Activated T-cell treated with anti-CD3 and anti-CD28 coated beads, Interleukin-2, amount 50 U/mL, for 72 hours (primary cell): ENCODE measurements at places on chromosomes 7 and 10. TPM values are rescaled to one million over a fixed set of nuclear protein-coding genes. Genes with fewer than 3 reads are reported as not detected.

Gene FAM25G
- total RNA-seq = not detected

- H3K27me3 ChIP-seq = no peaks in the 10 kb centered on the region
- H3K36me3 ChIP-seq = peaks cover 41% of the 10 kb centered on the region
- H3K27ac ChIP-seq = no peak overlapping the region
- no peak overlapping the region for H3K4me3 ChIP-seq
- DNase-seq = no peak
Observed at GRCh38 chr7:55387062-55387965, 22.2 kb downstream of the LANCL2 start.

- H3K27ac ChIP-seq = no peak overlapping the region
- H3K36me3 ChIP-seq = no peaks in the 10 kb centered on the region
- no peak for DNase-seq
- no peak overlapping the region for H3K4me3 ChIP-seq
- no peaks in the 10 kb centered on the region for H3K4me1 ChIP-seq
Observed at GRCh38 chr7:155919391-155920067, 107.3 kb upstream of the SHH start.

DNA sequence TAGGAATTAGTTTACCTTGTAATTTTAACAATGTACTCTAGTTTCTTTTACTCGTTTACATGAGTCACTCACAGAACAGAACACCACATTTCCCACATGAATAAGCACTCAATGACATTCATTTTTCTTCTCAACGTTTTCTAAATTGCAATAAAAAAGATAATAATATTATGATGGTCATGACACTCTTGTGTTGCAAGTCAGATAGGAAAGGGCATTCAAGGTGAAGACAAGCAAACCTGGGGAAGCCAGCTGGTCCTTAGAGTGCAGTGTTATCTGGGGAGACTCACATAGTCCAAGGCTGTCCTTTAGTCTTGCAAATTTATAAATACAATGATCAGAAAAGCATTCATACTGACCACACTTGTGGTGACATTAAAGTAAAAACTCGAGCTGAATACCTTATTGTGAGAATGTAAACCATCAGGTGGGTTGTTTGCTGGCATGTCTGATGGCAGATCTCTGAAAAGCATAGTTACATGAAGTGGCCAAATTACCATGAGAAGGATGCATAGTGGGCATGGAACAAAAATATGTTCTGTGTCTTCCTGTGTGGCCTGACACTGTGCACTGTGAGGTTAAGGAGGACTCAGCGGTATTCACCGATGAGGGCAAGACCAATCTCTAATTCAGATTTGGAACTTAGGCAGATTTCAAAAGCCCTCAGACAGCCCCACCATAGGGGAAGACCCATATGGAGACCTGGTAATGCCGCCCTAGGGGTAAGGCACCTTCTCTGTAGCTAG is 158.9 kb upstream of the ASAH2 start:
- no peak for DNase-seq
- H3K4me1 ChIP-seq = peaks cover 30% of the 10 kb centered on the region
- peak overlapping the region; percentile 14 for H3K27ac ChIP-seq
- H3K4me3 ChIP-seq = no peak overlapping the region

Gene SPDYE2B
- total RNA-seq = not detected

GRCh38 chr10:123800289-123800688 is 91.3 kb downstream of the CPXM2 start:
- H3K27ac ChIP-seq = no peak overlapping the region
- H3K4me3 ChIP-seq = no peak overlapping the region
- peaks cover 33% of the 10 kb centered on the region for H3K27me3 ChIP-seq
- no peaks in the 10 kb centered on the region for H3K4me1 ChIP-seq
- no peak for DNase-seq

- no peak overlapping the region for H3K4me3 ChIP-seq
- H3K4me1 ChIP-seq = peaks cover 10% of the 10 kb centered on the region
- H3K36me3 ChIP-seq = no peaks in the 10 kb centered on the region
Observed at GRCh38 chr10:75021379-75022249, 89.8 kb upstream of the SAMD8 start.

Gene CLEC2L
- total RNA-seq = not detected

GRCh38 chr7:87627634-87627994 is 584 bp upstream of the RUNDC3B start:
- peaks cover 1% of the 10 kb centered on the region for H3K36me3 ChIP-seq
- peak overlapping the region; percentile 81 for H3K4me3 ChIP-seq
- peaks cover 13% of the 10 kb centered on the region for H3K4me1 ChIP-seq
- no peak for DNase-seq
- H3K27me3 ChIP-seq = peaks cover 5% of the 10 kb centered on the region

- H3K36me3 ChIP-seq = peaks cover 3% of the 10 kb centered on the region
- H3K4me1 ChIP-seq = peaks cover 48% of the 10 kb centered on the region
- H3K4me3 ChIP-seq = no peak overlapping the region
- H3K27me3 ChIP-seq = no peaks in the 10 kb centered on the region
Observed at GRCh38 chr10:114479307-114479706, 75.0 kb upstream of the AFAP1L2 start.

DNA sequence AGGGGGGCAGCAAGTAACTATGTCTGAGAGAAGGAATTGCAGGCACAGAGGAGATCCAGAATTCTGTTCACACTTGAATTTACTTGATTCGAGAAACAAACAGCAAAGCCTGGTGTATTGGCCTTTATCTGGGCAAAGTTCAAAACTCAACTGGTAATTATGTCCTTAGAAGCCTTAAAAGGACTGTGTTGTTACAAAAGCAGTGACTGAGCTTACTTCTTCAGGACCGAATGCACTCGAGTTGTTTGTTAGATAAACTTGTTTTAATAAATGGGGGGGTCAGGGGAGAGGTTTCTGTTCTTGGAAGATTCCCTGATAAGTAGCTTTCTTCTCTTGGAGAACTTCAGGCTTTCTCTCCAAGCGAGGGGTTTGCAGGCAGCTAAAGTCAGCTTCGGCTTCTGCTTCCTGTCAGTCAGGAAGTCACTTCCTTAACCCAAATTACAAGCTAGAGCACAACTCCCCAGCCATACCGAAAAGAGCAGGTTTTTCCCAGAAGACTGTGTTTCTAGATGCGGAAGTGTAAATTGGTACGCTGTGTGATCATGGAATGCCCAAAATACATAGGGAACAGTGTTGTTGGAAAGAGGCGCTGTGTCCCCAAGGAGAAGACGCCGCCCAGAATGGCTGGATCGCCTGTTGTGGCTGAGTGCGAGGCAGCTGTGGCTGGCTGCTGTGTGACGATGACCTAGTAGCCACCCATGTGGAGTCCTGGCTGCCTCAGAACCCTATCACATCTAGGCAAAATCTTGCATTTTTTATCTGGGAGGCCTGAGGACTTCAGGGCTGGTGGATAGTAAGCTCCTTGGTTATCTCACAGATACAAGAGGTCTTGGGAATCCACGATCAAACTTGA is 110.4 kb downstream of the TCF7L2 start:
- DNase-seq = no peak
- H3K27me3 ChIP-seq = no peaks in the 10 kb centered on the region
- no peaks in the 10 kb centered on the region for H3K36me3 ChIP-seq
- no peak overlapping the region for H3K27ac ChIP-seq

DNA sequence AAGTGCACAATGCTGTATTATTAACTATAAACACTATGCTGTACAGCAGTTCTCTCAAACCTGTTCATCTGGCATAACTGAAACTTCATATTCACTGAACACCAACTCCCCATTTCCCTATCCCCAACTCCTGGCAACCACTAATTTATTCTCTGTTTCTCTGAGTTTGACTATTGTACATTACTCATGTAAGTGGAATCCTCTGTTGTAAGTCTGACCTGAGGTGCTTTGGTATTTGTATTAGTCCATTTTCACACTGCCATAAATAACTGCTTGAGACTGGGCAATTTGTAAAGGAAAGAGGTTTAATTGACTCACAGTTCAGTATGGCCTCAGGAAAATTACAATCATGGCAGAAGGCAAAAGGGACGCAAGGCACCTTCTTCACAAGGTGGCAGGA is 266.3 kb downstream of the PPP1R3A start:
- H3K4me1 ChIP-seq = no peaks in the 10 kb centered on the region
- H3K27me3 ChIP-seq = no peaks in the 10 kb centered on the region
- no peak overlapping the region for H3K4me3 ChIP-seq
- DNase-seq = no peak

Gene HGF
- not detected for total RNA-seq

DNA sequence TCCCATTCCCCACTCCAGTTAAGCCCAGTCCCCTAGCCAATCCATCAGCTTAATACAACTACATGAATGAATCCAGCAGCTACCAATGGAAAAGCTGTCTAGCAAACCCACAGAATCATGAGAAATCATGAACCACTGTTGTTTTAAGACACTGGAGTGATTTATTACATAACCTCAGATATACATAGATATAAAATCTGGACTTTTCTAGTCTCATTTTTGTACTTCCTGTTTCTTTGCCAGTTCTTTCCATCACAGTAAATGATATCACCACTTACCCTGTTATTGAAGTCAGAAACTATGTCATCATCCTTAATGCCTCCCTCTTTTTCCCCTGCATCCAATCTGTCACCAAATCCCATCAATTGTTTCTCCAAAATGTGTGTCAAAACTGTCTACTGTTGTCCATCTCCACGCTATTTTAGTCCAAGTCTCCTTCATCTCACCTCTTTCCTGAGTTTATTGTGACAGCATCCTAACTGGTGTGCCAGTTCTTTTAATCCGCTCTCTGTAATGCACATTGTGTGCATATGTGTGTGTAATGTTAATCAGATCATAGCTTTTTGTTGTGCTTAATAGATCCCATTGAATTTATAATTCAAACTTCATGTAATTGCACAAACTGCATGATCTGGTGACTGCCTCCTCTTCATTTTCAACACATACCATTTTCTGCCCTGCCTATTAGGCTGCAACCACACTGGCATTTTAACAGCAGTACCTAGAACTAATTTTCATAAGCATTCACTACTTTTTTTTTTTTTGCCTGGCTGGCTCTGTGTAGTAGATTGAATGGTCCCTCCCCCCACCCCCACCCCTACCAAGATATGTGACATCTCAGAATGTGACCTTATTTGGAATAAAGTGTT is 56.0 kb downstream of the MKLN1 start:
- H3K27me3 ChIP-seq = no peaks in the 10 kb centered on the region
- H3K4me1 ChIP-seq = peaks cover 32% of the 10 kb centered on the region
- no peak overlapping the region for H3K4me3 ChIP-seq
- no peaks in the 10 kb centered on the region for H3K36me3 ChIP-seq
- peak overlapping the region; percentile 16 for H3K27ac ChIP-seq

DNA sequence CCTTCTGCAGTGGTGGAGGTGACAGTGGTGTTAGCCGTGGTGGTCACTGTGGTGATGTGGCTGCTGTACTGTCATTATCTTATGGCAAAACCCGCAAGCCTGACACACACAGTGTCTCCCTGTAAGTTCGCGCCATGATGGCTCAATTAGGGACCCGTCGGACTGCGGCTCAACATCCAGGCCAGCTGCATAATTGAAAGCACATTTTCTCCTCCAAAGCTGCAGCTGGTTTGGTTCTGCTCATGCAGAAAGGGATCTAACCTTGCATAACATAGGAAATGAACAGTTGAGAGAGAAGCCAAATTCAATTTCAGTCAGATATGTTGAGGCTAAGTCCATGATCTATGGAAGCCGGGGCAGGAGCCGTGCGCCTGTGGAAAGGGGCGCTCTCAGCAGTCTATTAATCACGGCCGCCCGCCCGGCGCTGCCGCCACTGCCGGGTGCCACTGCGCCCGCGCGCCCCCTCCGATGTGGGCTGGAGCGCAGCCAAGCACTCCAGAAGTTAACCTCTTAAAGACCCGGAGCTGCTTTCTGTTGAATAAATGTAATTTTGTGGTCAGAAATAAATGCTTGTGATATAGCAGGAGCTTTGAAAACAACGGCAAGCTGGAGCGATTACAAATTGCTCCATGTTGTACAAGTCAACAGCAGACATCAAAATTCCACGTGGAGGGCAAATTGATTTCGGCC is 227.7 kb downstream of the CUX1 start:
- no peaks in the 10 kb centered on the region for H3K36me3 ChIP-seq
- H3K4me3 ChIP-seq = no peak overlapping the region
- DNase-seq = no peak

Gene GBX1
- total RNA-seq = not detected

- H3K27me3 ChIP-seq = no peaks in the 10 kb centered on the region
- H3K4me3 ChIP-seq = no peak overlapping the region
- H3K27ac ChIP-seq = no peak overlapping the region
- no peaks in the 10 kb centered on the region for H3K36me3 ChIP-seq
Observed at GRCh38 chr10:131356442-131356841, 44.9 kb upstream of the TCERG1L start.

- no peak overlapping the region for H3K27ac ChIP-seq
- H3K27me3 ChIP-seq = no peaks in the 10 kb centered on the region
- no peak overlapping the region for H3K4me3 ChIP-seq
Observed at GRCh38 chr7:95847061-95847460, 74.7 kb downstream of the DYNC1I1 start.

Gene COX19
- 28.4 TPM for total RNA-seq

DNA sequence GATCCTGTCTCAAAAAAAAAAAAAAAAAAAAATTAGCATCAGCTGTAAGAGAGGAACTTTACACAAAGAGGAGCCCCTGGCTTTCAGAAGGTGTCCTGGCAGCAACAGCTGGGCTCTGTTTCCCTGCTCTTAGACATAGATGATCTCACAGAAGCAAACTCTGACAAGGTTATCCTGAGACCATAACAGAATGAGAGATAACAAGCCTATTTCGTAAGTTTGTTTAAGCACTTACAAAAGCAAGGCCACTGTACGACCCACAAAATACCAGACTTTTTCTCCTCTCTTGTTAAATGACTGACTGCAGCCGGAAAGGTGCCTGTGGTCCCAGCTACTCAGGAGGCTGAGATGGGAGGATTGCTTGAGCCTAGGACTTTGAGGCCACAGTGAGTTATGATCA is 33.3 kb upstream of the OTUD1 start:
- H3K4me1 ChIP-seq = no peaks in the 10 kb centered on the region
- no peak for DNase-seq
- H3K27ac ChIP-seq = no peak overlapping the region
- no peaks in the 10 kb centered on the region for H3K36me3 ChIP-seq

Gene GSAP
- total RNA-seq = 5.0 TPM

GRCh38 chr10:110513949-110514348 is 16.2 kb downstream of the DUSP5 start:
- no peak for DNase-seq
- H3K4me3 ChIP-seq = no peak overlapping the region
- peak overlapping the region; percentile 16 for H3K27ac ChIP-seq
- peaks cover 24% of the 10 kb centered on the region for H3K36me3 ChIP-seq
- no peaks in the 10 kb centered on the region for H3K27me3 ChIP-seq

DNA sequence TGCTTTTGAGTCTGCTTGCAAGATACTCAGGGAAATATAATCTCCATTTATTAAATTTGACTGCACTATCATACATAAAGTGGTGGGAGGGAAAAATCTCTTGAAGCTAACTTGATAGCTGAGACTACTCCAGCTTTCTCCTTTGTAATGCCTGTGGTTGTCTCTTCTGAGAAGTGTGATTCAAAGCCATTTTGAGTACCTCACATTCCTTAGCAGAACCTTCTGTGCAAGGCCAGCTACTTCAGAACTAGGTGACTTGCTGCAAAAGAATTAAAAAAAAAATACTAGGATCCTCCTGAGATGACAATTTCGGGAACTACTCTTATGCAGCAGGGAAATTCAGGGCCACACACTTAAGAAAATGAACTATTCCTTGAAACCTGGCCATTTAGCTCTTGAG is 294.8 kb downstream of the MDFIC start:
- DNase-seq = no peak
- H3K4me1 ChIP-seq = peaks cover 6% of the 10 kb centered on the region
- no peak overlapping the region for H3K4me3 ChIP-seq
- no peaks in the 10 kb centered on the region for H3K36me3 ChIP-seq
- H3K27ac ChIP-seq = no peak overlapping the region

Gene CDCA7L
- 49.1 TPM for total RNA-seq

- DNase-seq = no peak
- H3K27me3 ChIP-seq = peaks cover 16% of the 10 kb centered on the region
- H3K4me3 ChIP-seq = no peak overlapping the region
- no peak overlapping the region for H3K27ac ChIP-seq
- no peaks in the 10 kb centered on the region for H3K4me1 ChIP-seq
Observed at GRCh38 chr10:129329385-129330055, 137.5 kb upstream of the MGMT start.
